ENCODE measurements at places on chromosomes 1 and 21. TPM values are rescaled to one million over a fixed set of nuclear protein-coding genes. Genes with fewer than 3 reads are reported as not detected.

The ATF6 gene
- polyA plus RNA-seq: 17.5 TPM

The GCSAML gene
- polyA plus RNA-seq: 0.39 TPM

DNA sequence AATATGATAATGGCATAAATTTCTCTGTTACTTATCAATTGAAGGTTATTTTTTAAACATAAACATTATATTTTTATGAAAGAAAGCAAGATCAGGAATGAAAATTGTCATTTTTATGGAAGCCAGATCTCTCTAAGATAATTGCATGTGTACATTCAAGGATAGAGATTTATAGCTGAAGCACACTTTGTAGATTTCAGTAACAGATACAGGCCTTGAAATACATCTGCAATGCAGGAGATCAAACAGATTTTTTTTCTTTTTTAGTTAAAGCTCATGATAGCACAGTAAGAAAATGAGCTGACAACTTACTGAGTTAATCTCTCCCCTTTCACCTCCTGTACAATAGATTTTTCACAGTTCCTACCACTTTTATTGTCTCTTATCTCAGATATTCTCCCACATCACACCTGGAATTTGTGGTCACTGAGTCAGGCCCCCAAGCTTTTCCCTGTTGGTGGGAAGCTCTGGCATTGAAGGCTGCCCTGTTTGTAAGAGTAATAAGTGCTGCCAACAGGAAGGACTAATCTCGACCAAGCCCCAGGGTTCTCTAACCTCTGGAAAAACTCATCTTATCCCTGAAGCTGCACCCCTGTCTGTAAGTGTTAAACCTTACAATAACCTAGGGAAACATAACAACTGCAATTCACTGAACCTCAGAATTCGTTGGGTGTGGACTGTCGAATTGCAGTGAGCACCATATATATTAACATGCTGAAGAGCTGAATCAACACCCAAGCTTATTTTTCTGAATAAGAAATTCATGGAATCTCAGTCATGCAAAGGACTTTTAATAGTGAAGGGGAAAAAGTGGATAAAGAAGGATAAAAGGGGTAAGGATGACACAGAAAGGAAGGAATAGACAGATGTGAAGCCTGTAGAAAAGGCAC lies 599.0 kb downstream of the LMO4 start:
- DNase-seq: no peak

DNA sequence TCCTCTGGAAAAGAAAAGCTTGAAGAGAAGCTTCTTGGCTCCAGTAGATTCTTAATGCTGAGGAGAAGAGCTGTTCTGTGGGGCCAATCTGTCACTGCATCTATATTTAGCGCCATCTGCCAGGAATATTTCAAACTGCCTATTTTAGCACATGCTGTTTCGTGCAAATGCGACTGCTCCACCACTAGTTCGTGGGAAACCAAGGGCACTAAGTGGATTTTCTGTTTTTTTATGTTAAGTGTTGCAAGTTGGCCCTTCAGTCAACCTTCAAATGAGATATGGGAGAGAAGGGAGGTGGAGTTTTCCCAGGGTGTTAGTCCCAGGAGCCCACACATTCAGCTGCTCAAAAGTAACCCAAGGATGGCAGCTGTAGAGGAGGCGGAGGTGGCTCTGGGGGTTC lies 91.9 kb downstream of the TSEN15 start:
- peak; percentile 36 for DNase-seq

DNA sequence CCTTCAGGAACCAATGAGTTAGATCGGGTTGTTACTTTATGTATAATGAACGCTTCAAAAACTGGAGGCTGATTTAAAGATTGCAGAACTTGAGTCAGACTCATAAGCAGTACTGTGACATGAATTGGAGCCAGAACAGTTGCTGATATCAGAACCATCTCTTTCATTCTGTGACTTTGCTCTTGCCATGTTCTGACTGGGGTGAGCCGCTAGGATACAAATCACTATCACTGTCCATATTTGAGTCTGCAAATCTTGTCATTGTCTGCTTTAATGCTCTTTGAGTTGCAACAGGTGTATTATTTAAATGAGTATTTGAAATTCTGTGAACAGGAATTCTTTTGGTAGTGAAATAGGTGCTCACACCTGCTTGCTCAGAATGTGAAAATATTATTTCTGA lies 52.5 kb downstream of the LRIG2 start:
- no peak for DNase-seq

Measured in muscle of arm (tissue), 14 donors.